ENCODE measurements at places on chromosomes 6 and 20.

DNA sequence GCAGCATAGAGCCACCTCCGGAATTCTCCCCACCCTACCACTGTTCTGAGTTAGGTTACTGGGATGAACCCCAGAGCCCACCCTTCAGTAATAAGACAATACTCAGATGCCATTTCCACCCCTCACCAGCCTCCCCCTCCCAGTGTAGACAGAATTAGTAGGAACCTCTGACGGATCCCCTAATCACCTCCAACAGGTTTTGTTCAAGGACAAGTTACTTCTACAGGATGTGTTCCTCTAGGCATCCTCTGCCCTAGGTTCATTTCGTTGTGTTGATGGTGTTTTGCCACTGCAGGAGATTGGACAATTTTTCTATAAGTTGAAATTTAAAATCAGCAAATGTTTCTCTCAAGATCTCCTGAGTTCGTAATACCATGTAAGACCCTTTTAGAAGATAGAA is 22.8 kb downstream of the PLEKHG1 start:
- DNase-seq = no peak

GRCh38 chr6:5128351-5128750 is 43.2 kb downstream of the PPP1R3G start:
- DNase-seq = no peak

- DNase-seq = no peak
Measured at GRCh38 chr20:48802647-48803046, 25.2 kb downstream of the PREX1 start.

- DNase-seq = peak; percentile 64
Measured at GRCh38 chr20:63686492-63687321, 9.7 kb upstream of the TNFRSF6B start.

DNA sequence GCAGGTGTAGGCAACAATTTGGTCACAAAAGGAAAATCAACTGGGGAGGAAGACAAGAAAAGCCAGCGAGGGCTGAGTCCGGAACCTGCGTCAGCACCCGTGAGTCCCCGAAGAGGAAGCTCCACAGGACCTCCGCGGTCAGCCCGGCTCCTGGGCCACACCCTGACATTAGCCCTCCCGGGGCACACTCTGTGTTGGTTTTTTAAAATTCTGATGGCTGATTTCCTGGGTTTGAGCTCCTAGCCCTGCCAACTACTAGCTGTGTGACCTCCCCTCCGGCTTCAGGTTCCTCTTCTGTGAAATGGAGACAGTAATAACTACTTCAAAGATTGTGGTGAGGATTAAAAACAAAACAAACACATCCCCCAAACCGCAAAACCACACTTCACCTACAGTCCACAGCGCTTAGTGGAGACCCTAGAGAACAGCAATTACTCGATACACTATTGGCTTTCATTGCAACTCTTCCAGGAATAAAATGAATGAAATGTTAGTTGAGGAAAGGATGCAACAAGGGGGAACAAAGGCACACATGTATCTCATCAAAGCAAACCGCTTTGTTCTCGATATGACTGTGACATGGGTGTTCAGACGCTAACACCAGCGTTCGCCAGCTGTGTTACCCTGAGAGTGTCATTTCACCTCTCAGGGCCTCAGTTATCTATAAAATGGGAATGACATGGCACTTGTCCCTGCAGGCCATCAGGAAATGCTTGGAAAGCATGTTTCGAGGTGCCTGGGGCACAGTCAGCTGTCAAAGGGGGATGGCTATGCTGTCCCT is 985 bp downstream of the ZBP1 start:
- DNase-seq = no peak

DNA sequence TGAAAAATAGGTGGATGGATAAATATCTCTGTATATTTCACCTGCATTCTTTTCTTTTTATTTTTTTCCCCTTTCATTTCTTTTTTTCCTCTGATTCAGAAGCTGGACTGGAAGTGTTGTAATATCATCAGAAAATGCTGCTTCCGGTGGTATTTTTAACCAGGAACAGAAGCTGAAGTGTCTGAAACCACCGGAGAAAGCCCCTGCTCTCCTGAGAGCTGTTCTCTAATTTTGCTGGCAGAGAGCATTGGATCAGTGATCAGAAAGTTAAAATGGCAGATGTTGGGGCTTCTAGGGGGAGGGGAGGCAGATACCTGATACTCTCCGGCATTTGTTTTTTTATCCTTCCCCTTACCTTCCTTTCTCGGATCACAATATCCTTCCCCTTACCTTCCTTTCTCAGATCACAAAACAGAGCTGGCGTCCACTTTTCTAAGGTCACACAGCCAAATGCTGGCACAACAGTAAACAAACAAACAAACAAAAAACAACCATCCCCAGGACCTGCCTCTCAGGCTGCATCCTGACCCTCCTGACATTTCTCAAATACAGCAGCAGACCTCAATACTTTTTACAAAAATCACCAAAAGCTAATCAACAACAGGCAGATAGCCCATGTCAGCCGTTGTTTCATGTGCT is 143.2 kb upstream of the ZNF217 start:
- DNase-seq = peak; percentile 65

- DNase-seq = no peak
Measured at GRCh38 chr6:51300510-51300909, 481.8 kb downstream of the TFAP2B start.

DNA sequence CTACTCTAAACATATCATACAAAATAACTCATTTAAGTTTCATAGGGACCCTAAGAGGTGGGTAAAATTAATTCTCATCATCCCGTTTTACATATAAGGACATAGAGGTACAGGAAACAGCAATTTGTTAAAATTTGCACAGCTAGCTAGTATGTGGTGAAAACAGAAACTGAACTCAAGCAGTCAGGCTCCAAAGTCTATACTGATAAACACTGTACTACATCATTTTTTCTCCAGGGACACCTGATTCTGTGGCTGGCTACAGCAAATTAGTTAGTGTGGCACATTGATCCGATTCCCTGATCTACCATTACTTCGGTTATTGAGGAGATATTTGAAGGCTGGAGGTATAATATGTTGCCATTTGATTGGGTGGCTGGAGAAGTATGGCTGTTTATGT is 36.2 kb upstream of the E2F3 start:
- DNase-seq = no peak

GRCh38 chr20:25173886-25174308 is 21.6 kb upstream of the ENTPD6 start:
- no peak for DNase-seq

DNA sequence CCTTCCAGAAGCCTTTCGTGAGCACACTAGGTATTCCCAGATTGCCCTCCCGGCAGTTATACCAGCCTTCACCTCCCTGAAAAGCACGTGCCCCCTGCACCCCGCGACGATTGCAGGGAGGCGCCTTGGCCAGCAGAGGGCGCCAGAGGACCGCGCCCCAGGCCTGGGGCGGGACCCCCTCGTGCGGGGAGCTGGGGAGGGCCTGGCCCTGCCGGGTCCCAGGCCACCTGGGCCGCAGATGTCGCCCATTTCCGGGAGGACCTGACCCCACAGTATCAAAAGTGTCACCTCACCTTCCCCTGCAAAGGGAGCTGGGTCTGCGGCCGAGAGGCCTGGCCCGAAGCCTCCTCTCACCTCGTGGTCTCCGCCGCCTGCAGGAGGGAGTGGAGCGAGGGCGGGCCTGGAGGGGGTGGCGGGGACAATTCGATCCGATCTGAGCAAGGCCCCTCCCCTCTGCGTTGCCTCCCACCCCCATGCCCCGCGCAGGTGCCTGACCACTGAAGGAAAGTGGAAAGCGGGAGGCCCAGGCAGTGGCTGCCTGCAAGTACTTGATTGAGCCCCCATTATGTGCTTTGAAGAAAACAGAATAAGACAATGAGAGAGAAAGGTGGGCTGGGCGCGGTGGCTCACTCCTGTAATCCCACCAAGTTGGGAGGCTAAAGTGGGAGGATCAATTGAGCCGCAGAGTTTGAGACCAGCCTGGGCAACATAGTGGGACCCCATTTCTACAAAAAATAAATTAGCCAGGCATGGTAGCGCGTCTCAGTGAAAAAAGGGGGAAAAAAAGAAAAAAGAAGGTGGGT is 3.5 kb upstream of the SNAI1 start:
- peak; percentile 39 for DNase-seq

GRCh38 chr20:33563788-33564187 is 73.9 kb downstream of the CBFA2T2 start:
- DNase-seq = no peak

DNA sequence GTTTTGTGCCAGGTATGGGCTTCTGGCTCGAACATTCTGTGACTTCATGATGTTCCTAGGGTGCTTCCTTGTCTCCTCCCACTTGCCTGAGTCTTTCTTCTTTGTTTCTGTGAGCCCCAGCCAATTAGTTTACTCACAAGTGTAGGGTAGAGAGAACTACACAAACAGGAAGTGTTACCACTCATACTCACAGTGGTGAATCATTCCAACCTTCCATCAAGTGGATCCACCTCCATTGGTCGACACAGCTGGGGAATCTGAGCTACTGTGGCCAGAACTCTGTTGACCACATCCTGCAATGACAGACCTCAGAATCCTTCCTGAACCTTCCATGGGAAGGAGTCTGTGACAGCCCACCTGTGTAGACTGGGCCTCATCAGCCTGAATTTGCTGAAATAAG is 76.8 kb downstream of the UNC5CL start:
- peak; percentile 75 for DNase-seq

- DNase-seq = no peak
Measured at GRCh38 chr6:26067367-26067766, 19.9 kb upstream of the HFE start.

- peak; percentile 96 for DNase-seq
Measured at GRCh38 chr6:158174514-158174913, 6.4 kb downstream of the GTF2H5 start.

DNA sequence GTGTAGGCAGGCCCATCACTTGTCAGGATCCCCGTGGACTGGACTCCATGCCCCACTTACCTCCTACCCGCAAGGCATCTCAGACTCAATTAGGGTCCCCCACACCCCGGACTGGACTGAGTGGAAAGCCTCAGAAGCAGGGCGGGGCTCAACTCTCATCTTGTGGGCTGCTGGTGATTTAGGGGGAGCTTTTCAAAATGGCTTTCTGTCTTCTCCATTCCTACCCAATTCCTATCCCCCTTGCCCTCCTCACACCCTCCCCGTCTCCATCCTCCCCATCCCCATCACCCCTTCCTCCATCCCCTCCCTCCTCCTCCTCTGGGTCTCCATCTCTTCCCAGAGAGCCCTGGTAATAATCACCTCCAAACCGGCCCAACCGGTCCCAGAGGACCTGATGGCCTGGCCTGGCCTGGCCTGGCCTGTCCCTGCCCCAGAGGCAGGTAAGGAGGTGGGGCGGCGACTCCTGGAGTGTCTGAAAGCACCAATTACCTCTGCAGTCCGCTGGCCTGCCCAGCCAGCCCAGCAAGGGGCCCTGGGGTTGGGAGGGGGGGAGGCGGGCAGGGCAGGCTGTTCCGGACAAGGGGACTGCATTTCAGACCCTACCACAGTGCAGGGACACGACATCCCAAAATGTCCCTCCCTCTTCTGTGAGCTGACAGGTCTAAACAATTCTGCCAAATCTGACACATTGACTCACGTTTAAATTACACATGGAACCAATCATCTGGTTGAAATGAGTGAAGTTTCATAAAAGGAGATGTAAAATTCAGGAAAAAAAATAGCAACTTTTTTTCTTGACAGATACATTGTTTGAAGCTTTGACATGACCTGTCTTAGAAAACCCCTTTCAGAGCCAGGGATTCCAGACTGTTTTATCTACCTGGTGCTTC is 24.8 kb downstream of the MAFB start:
- peak; percentile 10 for DNase-seq

DNA sequence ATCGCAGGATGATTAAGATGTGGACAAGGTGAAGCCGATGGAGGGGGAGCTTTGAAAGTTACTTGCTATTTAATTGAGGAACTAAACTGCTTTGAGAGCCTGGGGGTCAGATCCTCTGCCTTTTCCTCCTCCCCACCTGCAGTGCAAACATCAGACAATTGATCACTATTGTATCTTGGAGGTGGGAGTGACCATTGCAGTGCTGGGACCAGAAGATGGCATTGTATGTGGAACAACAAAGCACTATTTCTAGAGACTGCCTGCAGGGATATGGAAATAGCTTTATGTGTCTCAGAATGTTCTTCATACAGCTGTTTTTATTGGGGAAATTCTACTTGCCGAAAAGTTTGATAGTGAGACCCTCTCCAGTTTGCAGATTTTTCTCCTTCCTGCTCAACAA is 4.2 kb downstream of the MOG start:
- no peak for DNase-seq

DNA sequence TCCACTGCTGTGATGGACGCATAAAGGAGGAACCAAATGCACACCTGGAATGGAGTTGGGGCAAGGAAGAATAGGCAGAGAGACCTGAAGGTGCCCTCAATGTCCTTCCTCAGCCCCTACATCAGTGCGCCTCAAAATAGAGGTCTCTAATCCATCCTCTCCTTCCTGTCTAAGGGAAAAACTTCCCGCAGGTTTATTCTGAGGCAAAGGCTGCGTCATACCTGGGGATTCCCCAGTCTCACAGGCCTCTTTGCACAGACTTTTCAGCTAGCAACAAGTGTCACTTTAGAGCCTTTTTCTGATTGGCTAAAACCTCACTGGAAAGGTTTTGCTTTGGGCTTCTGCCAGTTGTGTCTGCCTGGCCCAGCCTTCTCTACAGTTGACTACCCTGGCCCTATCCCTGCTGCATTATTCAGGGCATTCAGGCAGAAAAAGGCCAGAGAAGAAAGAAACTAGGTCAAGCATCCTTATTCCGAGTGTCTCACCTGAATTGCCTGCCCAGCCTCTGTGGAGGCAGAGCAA is 1.8 kb upstream of the HLA-DQB1 start:
- DNase-seq = no peak

- DNase-seq = no peak
Measured at GRCh38 chr20:32209850-32210605, 2.3 kb downstream of the POFUT1 start.

GRCh38 chr6:164345806-164346496 is 931.4 kb downstream of the QKI start:
- no peak for DNase-seq

GRCh38 chr6:167748046-167748445 is 78.7 kb upstream of the AFDN start:
- DNase-seq = no peak

- no peak for DNase-seq
Measured at GRCh38 chr6:169096388-169096787, 157.3 kb downstream of the THBS2 start.

DNA sequence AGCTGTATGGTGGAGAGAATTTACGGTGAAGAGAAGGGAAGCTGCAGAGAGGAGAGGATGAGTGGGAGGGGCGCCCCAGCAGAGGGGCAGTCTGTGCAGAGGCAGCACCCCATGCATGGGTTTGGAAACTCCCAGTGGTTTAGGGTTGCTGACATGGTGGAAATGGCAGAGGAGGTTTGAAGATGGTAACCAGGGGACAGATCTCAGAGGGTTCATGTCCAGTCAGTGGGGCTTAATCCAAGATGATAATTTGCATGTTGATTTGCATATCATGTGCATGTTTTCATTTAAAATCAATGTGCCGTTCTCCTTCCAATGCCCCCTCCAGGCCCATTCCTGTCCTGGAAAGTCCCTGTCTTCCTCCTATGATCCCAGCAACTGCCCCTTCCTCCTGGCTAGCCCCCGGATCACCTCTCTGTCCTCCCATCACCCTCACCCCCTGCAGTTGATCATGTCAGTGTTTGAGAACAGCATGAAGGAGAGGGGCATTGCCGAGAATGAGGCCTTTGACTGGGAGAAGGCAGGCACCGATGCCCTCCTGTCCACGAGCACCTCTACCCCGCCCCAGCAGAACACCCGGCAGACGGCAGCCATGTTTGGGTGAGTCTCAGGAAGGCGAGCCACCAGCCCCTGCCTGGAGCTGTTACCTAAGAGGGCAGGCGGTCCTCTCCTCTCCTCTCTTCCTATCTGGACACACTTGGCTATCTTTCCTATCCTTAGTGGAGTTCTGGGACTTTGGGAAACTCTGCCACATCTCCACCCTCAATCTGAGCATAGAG is 14.3 kb downstream of the TTBK1 start:
- DNase-seq = no peak

Measured in fibroblast of skin of scalp (primary cell).